Caco-2 (cell line): ENCODE measurements at places on chromosomes 5 and 9. TPM values are rescaled to one million over a fixed set of nuclear protein-coding genes. Genes with fewer than 3 reads are reported as not detected.
A peak's percentile ranks its signal among the peaks of the same experiment; 100 is the strongest.

DNA sequence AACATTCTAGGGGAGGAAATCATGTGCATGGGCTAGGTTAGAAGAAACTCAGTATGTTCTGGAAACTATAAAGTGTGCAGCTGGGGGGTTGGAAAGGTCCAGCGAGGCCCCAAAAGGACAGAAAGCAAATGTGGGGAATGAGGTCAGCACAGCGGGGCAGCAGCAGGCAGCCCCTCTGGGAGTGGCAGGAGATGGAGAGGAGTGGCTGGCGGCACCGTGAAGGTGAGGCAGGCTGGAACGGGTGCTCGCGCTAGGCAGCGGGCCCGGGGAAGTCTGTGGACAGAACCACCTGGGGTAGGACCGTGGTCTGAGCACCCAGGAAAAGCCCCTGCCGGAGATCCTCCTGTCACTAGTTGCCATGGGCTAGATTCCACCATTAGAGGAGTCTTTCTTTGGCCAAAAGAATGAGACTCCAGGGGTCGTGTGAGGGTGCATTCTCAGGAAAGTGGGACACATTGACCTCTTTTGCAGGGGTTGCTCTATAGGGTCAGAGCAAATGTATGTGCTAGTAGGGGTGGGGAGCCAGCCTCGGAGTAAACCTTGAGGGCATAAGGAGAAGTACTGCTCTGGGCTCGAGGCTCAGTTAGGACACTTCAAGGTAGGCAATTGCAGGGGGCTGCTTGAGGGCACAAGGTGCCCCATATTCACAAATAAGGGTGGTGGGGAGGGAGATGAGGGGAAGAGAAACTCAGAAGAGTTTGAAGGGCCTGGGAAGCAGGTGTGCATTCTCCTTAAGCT lies 61.2 kb downstream of the IL6ST start:
- no peak for DNase-seq
- peak overlapping the region; percentile 100 for H3K27ac ChIP-seq
- H3K36me3 ChIP-seq, result peaks cover 2% of the 10 kb centered on the region; the same call in 1 of the 2 replicates
- peaks cover 63% of the 10 kb centered on the region for H3K4me1 ChIP-seq
- no peaks in the 10 kb centered on the region for H3K27me3 ChIP-seq

The IL17B gene
- not detected in 2 replicates for total RNA-seq

DNA sequence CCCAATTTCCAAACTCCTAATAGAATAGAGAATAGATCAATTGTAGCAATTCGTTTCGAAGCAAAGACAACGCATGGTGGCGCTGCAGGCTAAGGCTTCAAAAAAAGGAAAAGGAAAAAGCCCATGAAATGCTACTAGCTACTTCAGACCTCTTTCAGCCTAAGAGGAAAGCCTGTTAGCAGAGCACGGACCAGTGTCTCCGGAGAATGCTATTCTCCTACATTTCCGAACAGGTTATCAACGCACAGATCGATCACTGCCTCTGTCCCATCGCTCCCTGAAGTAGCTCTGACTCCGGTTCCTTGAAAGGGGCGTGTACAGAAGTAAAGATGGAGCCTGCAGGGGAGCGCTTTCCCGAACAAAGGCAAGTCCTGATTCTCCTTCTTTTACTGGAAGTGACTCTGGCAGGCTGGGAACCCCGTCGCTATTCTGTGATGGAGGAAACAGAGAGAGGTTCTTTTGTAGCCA lies at the start of gene PCDHB15:
TSS of gene PCDHB15 (plus strand) at position 146 of the 468 bp plus-strand sequence. CDS start at position 330, 184 bp downstream.
- no peaks in the 10 kb centered on the region for H3K36me3 ChIP-seq
- H3K4me3 ChIP-seq, result no peak within 1 kb of the TSS
- no peak within 1 kb of the TSS for H3K27ac ChIP-seq
- no peak for DNase-seq

- H3K27me3 ChIP-seq, result no peaks in the 10 kb centered on the region
- H3K4me3 ChIP-seq, result no peak overlapping the region
- no peak for DNase-seq
- no peak overlapping the region for H3K27ac ChIP-seq
- H3K4me1 ChIP-seq, result no peaks in the 10 kb centered on the region
These were observed 14.6 kb upstream of the PRR16 start for GRCh38 chr5:120449501-120449900.

- no peak overlapping the region for H3K27ac ChIP-seq
- H3K4me3 ChIP-seq, result no peak overlapping the region
- no peaks in the 10 kb centered on the region for H3K27me3 ChIP-seq
- DNase-seq, result no peak
- peaks cover 2% of the 10 kb centered on the region; the same call in 1 of the 2 replicates for H3K36me3 ChIP-seq
These were observed 47.5 kb downstream of the COL27A1 start for GRCh38 chr9:114202849-114203248.

DNA sequence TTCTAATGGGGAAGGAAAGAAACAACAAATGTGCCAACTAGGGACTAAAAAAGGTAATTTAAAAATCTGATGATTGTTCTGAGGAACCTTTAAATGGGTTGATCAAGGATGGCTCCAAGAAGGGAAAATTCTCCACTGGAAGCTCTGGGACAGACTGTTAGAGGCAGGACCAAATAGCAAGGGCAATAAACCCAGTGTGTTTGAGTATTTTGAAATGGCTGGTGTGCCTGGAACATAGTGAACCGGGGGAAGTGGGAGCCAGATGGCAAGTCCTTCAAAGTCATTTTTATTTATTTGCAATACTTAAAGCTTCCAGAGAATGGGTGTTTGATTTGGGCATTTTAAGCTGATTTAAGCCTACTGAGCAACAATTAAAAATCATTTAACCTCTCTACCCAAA lies 587.7 kb upstream of the MEF2C start:
- DNase-seq, result no peak
- H3K27me3 ChIP-seq, result no peaks in the 10 kb centered on the region
- no peak overlapping the region for H3K4me3 ChIP-seq

The FAM163B gene
- total RNA-seq, result not detected in 2 replicates

- peak; percentile 84 for DNase-seq
- peak overlapping the region; percentile 44 for H3K4me3 ChIP-seq
- no peak overlapping the region for H3K27ac ChIP-seq
- no peaks in the 10 kb centered on the region for H3K36me3 ChIP-seq
- peaks cover 14% of the 10 kb centered on the region for H3K4me1 ChIP-seq
These were observed 851 bp downstream of the NACC2 start for GRCh38 chr9:136093995-136094881.

GRCh38 chr9:108136656-108137055 lies 647.1 kb upstream of the KLF4 start:
- H3K27me3 ChIP-seq, result no peaks in the 10 kb centered on the region
- H3K27ac ChIP-seq, result no peak overlapping the region
- no peaks in the 10 kb centered on the region for H3K4me1 ChIP-seq
- H3K4me3 ChIP-seq, result no peak overlapping the region

- no peaks in the 10 kb centered on the region for H3K4me1 ChIP-seq
- H3K4me3 ChIP-seq, result no peak overlapping the region
- no peaks in the 10 kb centered on the region for H3K27me3 ChIP-seq
- no peak for DNase-seq
- H3K36me3 ChIP-seq, result no peaks in the 10 kb centered on the region
- H3K27ac ChIP-seq, result no peak overlapping the region
These were observed 206.3 kb downstream of the GABBR2 start for GRCh38 chr9:98502311-98502975.

DNA sequence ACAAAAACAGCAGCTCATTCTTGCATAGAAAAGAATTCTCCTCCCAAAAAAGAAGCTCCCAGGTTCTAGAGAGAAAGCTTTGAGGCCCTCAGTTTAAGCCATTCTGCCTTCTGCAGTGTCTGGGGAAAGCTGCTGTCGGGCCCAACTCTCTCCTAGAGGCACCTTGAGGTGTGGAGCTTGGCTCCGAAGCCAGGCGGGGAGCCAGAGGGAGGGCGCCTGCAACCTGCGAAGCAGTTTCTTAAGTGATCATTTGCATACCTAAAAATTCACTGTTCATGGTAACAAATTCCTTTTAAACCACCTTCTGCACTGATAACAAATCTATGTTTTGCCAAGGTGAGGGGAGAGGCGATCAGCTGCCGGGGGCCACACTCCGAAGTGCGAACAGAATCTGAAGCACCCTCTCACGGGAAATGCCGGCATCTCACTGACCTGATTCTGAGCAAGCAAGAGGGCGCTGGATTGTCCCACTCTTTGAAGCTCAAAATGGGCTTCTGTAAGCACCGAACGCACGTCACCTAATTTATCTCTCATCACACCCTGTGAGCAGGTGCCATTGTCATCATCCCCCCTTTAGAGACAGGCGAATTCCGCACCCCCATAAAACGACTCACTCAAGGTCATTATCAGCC lies 86.1 kb downstream of the GTF3C4 start:
- H3K4me3 ChIP-seq, result no peak overlapping the region
- DNase-seq, result peak; percentile 7
- no peaks in the 10 kb centered on the region for H3K4me1 ChIP-seq
- no peaks in the 10 kb centered on the region for H3K27me3 ChIP-seq
- H3K27ac ChIP-seq, result no peak overlapping the region
- H3K36me3 ChIP-seq, result no peaks in the 10 kb centered on the region

The GADD45G gene
- total RNA-seq, result 3.7 and 5.4 TPM in 2 replicates

DNA sequence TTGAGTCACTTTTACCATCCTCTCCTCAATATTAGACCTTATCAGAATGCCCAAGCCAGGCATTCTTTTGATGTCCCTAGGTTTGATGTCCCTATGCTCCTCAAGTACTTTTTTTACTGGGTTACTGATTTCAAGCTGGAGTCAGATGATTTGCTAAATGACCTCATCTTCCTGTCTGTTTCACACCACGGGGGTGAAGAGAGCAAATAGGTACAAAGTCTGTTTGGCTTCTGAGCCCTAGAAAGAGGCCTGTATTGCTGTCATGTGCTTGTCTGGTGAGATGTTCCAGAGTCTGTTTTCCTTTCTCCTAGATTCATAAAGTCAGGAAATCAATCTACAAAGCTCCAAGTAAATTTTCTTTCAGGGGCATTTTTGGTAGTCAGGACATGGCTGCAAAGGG lies 12.7 kb upstream of the DAB2 start:
- H3K4me3 ChIP-seq, result no peak overlapping the region
- no peaks in the 10 kb centered on the region for H3K36me3 ChIP-seq
- no peaks in the 10 kb centered on the region for H3K27me3 ChIP-seq
- peak; percentile 71 for DNase-seq
- H3K4me1 ChIP-seq, result peaks cover 53% of the 10 kb centered on the region
- peak overlapping the region; percentile 56 for H3K27ac ChIP-seq

DNA sequence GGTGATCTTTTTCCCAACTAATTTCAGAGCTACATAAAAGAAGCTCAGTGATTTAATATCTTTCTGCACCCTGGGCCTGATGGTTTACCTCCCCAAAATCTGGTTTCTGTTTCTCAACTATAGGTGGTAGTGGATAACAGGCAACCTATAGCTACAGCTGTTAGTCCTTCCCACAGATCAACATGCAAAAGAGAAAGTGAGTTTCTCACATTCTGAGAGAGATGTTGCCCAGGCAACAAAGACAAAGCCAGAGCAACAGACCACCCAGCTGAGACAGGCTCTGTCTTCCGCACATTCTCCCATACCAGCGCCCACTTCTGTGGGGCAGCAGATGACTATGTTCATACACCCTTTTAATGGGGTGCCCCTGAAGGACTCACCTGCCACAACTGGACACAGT lies 40.7 kb upstream of the PPP2R2B start:
- no peak for DNase-seq
- H3K4me1 ChIP-seq, result no peaks in the 10 kb centered on the region
- no peaks in the 10 kb centered on the region; the same call in 1 of the 2 replicates for H3K27me3 ChIP-seq
- H3K4me3 ChIP-seq, result no peak overlapping the region
- no peaks in the 10 kb centered on the region for H3K36me3 ChIP-seq

GRCh38 chr9:84761137-84761808 lies 91.7 kb downstream of the NTRK2 start:
- no peaks in the 10 kb centered on the region for H3K36me3 ChIP-seq
- H3K4me3 ChIP-seq, result no peak overlapping the region
- no peaks in the 10 kb centered on the region for H3K4me1 ChIP-seq
- H3K27me3 ChIP-seq, result no peaks in the 10 kb centered on the region
- DNase-seq, result no peak
- no peak overlapping the region for H3K27ac ChIP-seq

DNA sequence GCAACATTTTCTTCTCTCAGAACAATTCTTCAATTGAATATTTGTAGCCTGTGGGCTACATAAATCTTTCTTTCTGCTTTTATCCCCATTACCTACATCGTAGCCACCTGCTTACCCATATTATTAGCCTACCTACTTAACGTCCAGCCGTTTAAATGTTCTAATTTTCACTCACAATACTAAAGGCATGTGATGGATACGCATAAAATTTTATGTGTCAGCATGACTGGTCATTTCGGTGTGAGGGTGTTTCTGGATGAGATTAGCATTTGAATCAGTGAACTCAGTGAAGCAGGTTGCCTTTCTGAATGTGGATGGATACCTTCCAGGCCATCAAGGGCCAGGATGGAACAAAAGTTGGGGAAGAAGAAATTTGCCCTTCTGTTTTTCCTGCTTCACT lies 1722.5 kb upstream of the ACO1 start:
- DNase-seq, result no peak
- no peaks in the 10 kb centered on the region for H3K27me3 ChIP-seq
- no peaks in the 10 kb centered on the region for H3K4me1 ChIP-seq
- H3K4me3 ChIP-seq, result no peak overlapping the region

- H3K27ac ChIP-seq, result no peak overlapping the region
- no peak overlapping the region for H3K4me3 ChIP-seq
These were observed 5.4 kb upstream of the FOXE1 start for GRCh38 chr9:97847474-97848214.

GRCh38 chr9:19160085-19160484 lies 32.8 kb upstream of the PLIN2 start:
- H3K4me3 ChIP-seq, result no peak overlapping the region
- peaks cover 48% of the 10 kb centered on the region for H3K4me1 ChIP-seq
- H3K36me3 ChIP-seq, result no peaks in the 10 kb centered on the region

DNA sequence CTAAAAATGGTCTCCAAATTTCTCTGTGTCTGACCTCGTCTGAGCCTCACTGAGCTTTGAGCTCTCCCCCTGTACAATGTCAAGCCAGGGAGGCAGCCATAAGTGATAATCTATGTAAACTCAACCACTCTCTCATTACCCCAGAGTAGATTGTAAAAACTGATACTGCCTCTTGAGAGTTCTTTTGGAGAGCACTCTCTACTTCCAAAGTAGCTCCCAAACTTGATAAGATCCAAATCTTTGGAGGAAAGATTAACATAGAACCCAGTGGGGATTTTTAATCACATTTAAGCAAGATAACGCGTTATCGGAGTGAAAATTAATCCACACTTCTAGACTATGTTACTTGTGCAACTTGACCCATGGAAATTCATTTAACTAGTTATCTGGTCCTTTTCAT lies 54.9 kb downstream of the TMEM167A start:
- H3K4me1 ChIP-seq, result no peaks in the 10 kb centered on the region
- H3K36me3 ChIP-seq, result no peaks in the 10 kb centered on the region

DNA sequence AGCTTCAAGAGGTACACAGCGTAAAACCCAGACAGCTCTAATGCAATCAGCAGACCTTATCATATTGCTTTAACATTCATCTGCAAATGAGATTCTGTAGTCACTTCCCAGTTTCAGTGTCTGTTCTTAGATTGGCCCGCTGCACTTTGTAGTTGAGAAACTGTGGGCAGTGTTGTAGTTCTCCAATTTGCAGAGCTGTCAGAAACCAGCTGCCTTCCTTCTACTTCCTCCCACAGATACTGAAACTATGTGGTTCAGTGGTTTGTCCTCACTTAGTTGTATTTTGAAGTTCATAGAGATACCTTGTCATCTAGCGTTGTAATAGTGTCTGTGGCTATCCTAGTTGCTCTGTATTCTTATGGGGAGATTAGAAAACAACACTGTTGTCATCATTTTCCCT lies 39.6 kb upstream of the TRIM36 start:
- H3K27me3 ChIP-seq, result no peaks in the 10 kb centered on the region
- no peaks in the 10 kb centered on the region for H3K4me1 ChIP-seq
- no peaks in the 10 kb centered on the region for H3K36me3 ChIP-seq
- H3K4me3 ChIP-seq, result no peak overlapping the region
- no peak for DNase-seq
- H3K27ac ChIP-seq, result no peak overlapping the region

The FAM13B gene
- total RNA-seq, result 49.0 and 55.8 TPM in 2 replicates
